ENCODE measurements at places on chromosomes 2 and 18.

- DNase-seq: no peak
These were observed 156.3 kb upstream of the SLC1A4 start for GRCh38 chr2:64832936-64833335.

GRCh38 chr2:35933031-35933430 is 422.5 kb upstream of the CRIM1 start:
- no peak for DNase-seq

GRCh38 chr2:232831496-232831895 is 38.6 kb upstream of the SNORC start:
- no peak for DNase-seq

GRCh38 chr2:191145769-191146471 is 4.9 kb downstream of the STAT4 start:
- DNase-seq: no peak
